ENCODE measurements at places on chromosomes 3 and 15.

DNA sequence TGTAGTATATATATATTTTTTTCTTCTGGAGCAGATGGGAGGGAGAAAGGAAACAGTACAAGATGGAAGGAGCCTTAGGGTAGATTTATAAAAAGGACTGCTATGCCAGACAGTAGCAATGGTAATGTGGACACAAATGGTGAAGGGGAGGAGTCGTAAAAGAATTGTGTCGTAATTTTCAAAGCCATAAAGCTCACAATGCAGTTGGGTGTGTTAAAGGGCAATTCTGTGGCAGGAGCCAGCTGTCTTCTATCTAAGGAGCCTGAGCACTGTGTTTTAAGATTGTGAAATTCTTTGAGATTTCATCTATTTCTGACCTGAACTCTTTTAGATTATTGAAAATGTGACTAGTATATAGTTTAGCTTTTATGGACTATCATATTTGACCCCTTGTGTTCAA is 58.9 kb downstream of the CNOT10 start:
- no peak for DNase-seq

GRCh38 chr3:191432162-191432561 is 28.8 kb upstream of the PYDC2 start:
- DNase-seq = no peak

DNA sequence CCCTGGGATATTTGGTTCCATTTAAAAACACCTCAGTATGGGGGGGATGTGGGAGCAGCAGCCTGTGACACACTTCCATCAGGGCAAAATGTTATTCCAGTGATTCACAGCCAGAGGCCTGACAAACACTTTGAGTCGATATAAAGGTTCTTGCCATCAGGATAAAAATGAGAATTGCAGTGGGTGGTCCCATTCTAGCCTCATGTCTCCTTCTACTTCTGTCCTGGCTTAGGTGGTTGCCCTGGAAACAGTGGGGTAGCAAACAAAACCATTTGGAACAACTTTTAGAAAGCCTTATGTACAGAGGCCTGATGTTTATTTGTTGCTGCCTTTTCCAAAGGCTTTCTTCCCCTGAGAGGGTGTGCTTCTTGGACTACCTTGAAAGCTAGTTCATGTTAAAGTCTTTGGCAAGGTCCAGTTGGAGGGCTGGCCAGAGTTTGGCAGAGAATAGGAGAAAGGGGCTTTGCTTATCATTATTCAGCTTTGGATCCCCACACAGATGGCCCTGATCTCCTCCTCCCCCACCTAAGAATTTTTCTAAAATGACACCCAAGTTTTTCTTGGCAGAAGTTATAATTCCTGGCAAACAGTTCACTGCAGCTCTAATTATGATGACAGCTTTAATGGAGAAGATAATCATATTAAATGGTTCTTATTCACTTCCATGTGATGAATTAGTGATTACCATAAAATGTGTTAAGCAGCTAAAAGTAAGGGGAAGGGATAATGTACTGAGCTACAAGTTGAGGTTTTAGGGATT is 84.2 kb upstream of the ZNF280D start:
- no peak for DNase-seq

- DNase-seq = no peak
Measured at GRCh38 chr3:194395212-194395611, 3.9 kb downstream of the GP5 start.

DNA sequence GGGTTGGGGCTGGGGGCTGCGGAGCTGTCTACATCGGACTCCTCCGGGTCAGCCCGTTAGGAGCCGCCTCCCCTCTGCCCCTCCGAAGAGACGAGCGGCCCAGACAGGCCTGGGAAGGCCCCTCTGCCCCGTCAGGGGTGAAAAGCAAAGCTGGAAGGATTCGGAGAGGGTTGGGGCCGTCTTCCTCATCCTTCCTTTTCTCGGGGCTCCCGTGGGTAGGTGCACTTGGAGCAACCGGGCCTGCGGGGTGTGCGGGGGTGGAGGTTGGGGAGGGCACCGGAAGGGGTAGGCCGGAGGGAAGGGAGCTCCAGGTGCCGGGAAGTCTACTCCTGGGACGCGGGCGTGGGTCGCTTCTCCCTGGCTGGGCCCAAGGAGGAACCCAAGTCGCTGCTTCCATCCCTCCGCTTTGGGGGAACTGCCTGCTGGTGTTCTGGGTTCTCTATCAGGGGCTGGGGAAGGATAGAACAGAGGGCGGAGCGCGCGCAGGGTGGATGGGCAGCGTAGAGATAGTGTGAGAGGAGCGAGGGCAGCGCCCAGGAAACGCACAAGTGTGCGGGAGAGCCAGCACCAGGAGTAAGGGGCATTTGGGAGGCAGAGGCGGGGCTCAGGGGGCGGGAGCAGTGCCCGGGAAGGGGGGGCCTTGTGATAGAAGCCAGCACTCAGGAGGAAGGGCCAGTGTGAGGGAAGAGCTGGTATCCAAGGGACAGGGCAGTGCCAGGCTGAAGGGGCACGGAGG is 590 bp downstream of the POLR2H start:
- DNase-seq = peak; percentile 36

DNA sequence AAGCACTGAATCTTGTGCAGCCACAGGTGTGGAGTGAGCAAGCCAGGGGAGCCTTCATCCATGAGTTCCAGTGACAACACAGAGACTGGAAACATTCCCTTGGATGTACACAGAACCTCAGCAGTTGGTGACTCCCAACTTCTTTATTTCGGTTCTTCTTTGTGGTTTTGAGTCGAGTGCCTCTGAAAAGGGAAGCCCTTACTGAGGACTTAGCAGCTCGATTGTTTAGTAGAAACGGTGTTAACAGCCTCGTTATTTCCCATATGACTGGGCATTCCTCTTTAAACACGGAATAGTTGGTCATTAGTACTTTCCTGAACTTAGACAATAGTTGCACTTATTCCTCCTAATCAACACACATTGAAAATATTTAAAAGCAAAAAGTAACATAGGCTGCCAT is 7.7 kb downstream of the SLCO3A1 start:
- no peak for DNase-seq

DNA sequence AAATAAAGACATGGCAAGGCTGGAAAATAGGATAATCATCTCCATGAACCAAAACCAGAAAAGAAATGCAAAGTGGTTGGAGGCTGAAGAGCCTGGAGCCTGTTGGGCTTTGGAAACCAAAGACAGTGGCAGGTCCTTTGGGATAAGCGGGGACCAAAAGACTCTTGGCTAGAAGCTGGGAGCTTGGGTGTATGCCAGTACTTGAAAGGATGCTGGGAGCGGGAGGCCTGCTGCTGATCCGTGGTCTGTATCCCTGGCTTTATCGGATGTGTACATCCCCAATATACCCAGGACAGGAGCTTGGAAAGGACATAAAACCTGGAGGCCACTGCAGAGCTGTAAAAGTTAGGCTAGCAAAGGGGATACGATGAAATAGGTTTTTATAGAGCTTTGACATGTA is 1.3 kb upstream of the CHRNB4 start:
- DNase-seq = no peak

DNA sequence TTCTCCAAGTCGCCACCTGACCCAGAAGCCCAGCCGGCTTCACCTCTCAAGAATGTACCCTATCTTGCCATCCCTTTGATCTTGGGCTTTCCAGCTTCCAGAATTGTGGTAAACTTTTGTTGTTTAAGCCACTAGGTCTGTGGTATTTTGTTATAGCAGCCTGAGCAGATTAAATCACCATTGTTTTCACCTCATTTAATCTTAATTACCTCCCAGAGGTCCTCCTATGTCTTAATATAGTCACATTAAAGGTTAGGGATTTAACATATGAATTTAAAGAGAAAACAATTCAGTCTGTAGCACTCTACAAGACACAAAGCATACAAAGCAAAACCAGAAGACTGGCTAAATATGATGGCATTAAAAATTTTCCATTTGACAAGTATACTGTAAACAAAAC is 123.4 kb upstream of the CADM2 start:
- no peak for DNase-seq

DNA sequence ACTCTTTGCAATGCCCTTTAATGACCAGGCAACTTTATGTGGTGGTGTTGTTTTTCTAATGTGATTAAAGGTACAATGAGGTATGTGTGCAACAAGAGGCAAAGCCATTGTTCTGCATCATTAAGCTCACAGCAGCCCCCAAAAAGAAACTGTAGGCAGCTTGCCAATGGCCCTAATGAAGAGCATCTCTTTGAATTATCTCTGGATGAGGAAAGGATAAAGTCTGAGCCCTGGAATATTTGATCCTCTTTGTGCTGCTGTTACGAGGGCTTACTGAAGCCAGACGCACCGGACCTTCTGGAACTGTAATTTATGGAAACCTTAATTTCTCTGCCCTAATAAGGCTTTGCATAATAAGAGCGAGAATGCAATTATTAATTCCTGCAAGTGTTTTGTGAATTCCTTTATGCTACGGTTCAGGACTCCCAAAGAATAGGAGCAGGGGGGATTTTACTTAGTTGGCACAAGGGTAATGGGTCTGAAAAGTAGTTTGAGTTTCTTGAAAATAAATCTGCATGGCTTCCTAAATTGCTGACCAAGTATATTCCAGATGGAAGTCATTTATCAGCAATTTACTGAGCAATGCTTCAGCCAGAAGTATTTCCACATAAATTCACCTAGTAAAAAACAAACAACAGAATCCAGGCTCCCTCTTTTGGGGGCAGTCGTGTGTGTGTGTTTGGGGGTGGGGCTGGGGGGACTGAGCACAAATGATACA is 193.4 kb downstream of the PDZRN3 start:
- DNase-seq = no peak

DNA sequence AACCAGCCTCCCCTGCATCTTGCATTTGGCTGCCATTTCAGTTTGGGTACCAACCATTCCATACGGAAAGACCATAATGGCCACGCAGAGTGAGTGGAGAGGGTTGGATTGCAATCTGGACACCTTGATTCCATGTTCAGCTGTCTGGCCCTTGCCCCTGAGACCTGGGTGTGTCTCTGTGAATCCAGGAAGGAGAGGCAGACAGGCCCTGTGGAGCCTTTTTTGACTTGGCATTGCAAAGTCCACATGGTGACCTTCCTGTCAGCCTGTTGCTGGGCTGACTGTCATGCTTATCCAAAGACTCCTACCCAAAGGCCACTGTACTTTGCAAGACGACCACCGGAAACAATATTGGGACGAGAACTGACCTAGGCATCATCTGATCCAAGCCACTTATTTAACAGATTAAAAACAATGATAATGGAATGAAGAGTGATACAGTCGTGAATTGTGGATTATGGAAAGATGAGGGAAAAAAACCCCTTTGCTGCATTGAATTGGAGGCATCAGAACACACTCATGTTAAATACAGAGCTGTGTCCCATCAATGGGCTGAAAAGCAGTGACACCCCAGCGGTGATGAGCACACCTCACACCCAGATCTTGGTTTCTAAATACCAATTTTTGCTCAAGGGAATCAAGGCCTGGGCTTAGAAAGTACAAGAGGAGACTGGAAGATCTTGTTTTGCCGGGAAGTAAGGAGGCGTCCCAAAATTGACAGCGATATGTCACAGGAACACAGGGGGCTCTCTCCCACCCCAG is 86.0 kb downstream of the LRRK1 start:
- DNase-seq = no peak

GRCh38 chr3:121648219-121648958 is 12.3 kb downstream of the HCLS1 start:
- DNase-seq = no peak

GRCh38 chr3:158801201-158801600 is 653 bp upstream of the MFSD1 start:
- no peak for DNase-seq

GRCh38 chr15:50418041-50418583 is 6.1 kb upstream of the USP8 start:
- no peak for DNase-seq

DNA sequence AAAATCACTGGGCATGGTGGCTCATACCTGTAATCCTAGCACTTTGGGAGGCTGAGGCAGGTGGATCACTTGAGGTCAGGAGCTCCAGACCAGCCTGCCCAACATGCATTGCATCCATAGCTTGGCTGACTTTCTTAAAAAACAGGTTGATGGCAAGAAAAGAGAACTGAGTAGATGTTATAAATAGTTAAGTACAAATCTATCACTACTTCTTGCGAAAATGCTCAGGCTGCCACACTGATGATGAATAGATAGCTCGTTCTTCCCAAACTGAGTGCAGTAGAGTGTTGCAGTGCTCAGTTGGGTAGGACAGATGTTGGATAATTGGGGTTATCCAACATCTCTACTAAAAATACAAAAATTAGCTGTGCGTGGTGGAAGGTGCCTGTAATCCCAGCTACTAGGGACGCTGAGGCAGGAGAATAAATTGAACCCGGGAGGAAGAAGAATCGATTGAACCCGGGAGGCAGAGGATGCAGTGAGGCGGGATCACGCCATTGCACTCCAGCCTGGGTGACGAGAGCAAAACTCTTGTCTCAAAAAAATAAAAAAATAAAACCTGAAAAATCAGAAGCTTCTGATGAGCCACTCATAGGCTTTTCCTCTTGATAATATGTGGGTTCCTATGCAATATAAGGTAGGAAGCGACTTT is 1.2 kb downstream of the BTLA start:
- no peak for DNase-seq

- no peak for DNase-seq
Measured at GRCh38 chr3:112084980-112085705, 1.0 kb upstream of the C3orf52 start.

GRCh38 chr3:13588221-13588701 is 39.3 kb downstream of the FBLN2 start:
- DNase-seq = no peak

DNA sequence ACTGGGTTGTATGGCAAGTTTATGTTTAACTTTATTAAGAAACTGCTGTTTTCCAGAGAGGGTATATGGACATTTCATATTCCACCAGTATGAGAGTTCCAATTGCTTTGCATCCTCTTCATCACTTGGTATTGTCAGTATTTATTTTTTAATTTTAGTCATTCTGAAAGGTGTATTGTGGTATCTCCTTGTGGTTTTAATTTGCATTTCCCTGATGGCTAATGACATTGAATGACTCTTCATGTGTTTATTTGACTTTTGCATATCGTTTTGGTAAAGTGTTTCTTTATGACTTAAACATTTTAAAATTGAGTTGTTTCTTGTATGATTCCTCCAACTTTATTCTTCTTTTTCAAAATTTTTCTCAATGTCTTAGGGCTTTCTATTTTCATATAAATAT is 44.4 kb downstream of the IL1RAP start:
- DNase-seq = no peak

- DNase-seq = no peak
Measured at GRCh38 chr15:48890375-48890972, 12.5 kb downstream of the EID1 start.

DNA sequence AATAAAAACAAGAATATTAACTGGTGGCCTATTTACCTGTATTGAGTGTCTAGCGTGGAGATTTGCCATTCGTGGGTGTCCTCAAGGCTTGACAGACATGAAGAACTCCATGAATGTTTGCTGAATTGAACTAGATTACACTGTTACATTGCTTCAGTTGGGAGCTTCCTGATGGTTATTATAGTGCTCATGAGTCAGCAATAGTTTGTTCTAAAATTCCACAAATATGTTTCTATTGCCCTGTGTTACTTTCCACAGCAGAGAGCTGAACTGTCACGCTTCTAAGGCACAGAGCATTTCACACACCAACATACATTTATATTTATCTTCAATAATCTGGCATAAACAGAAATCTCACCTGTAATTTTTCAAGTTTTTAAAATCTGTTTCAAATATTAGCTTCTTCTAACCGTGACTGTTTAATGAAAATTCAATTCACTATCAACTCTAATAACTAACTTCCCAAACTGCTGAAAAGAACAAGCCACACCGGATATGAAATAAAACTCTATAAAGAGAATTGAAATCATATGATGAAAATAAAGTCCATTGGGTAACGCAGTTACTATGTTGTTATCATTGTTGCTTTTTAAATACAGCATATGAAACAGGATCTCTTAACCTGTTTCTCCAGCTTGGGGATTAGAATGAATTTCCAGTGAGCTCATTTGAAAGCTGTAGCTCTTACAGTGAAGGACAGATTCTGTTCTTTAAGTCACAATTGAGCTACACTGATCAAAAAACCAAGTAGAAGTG is 61.2 kb upstream of the MCF2L2 start:
- DNase-seq = no peak

Measured in neural crest cell (in vitro differentiated cells).